ENCODE measurements at places on chromosomes 12 and 14. TPM values are rescaled to one million over a fixed set of nuclear protein-coding genes. Genes with fewer than 3 reads are reported as not detected.
A peak's percentile ranks its signal among the peaks of the same experiment; 100 is the strongest.

- DNase-seq, result peak; percentile 82
Measured at GRCh38 chr14:20610002-20610765, 19.0 kb upstream of the RNASE12 start.

DNA sequence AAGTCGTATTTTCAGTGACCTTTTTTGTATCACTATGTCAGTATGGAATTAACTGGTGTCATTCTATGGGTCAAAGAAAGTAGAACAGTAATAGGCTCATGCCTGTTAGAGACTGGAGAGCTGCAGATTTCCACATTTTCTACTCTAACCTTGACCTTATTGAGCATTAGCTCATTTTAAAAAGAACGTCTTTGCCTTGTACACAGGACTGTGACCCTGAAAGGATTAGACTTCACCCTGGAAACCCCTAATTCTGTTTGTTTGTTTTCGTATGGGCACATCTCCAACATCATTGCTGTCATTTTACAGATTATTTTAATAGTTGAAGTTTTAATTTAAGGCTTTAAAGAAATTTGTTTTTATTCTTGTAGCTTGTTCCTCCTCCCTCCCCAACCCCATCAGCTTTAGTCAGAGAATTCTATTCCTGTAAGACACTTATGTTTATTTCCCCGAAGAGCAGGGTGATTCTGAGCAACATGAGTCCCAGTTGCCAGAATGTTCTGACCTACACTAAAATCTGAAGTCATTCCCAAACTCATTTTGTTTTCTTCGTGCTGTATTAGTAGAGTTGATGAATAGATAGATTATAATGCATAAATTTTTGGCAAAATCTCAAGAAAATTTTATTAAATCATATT, 451.3 kb downstream of the FOXG1 start:
- DNase-seq, result no peak

GLT1D1 gene
- total RNA-seq, result 3.1 TPM

NPAS3 gene
- 0.67 TPM for total RNA-seq

DNA sequence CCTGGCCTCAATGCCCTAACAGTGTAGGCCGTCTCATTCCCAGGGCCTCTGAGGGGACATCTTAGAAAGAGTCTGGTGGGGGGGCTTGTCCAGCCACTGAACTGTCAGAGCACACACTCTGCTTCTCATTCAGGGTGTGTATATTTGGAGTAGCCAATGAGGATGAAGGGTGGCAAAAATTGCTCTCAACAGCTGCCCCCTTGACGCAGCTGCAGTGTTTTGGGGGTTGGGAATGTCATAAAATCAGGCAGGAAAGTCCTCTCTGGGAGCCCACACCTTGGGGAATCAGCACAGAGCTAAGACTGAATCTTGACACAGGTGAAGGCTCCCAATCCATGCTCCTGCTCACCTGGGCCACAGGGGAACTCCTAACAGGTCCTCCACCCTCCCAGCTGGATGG, 1.5 kb downstream of the RASAL1 start:
- DNase-seq, result no peak

DNA sequence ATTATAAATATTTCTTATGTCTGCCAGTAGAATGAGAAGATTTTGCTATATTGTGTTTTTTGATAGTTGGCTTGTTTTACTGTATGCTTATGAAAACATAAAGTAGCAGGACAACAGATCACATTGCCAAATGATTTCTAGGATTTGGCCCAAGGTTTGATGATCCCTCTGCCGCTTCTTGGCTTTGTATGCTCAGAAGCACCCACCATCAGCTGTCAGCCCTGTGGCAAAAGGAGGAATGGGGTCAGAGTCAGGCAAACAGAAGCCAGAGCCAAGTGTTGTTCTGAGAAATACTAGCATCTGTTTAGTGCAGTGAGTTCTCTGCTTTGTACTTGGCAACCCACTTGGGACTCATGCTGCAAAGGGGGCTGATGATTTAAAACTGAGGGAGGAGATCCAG, 152.2 kb downstream of the PDE3A start:
- no peak for DNase-seq

HPD gene
- total RNA-seq, result 1.1 TPM

DNA sequence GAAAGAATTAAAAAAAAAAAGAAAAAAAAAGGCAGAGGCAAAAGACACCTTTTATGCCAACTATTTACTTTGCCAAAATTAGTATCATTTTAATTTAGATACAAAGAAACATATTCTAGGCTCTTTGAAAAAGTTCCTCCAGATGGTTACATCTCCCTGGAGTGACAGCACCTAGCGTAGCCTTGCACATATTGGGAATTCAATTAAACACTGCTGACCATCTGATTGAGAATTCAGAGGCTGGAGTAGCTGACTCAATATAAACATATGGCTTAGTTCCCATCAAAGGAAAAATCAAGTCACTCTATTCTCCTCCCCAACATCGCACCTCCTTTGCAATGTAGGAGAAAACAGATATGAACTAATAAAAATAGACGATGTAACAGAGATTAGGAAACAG, 36.4 kb downstream of the ANKS1B start:
- DNase-seq, result no peak

DNA sequence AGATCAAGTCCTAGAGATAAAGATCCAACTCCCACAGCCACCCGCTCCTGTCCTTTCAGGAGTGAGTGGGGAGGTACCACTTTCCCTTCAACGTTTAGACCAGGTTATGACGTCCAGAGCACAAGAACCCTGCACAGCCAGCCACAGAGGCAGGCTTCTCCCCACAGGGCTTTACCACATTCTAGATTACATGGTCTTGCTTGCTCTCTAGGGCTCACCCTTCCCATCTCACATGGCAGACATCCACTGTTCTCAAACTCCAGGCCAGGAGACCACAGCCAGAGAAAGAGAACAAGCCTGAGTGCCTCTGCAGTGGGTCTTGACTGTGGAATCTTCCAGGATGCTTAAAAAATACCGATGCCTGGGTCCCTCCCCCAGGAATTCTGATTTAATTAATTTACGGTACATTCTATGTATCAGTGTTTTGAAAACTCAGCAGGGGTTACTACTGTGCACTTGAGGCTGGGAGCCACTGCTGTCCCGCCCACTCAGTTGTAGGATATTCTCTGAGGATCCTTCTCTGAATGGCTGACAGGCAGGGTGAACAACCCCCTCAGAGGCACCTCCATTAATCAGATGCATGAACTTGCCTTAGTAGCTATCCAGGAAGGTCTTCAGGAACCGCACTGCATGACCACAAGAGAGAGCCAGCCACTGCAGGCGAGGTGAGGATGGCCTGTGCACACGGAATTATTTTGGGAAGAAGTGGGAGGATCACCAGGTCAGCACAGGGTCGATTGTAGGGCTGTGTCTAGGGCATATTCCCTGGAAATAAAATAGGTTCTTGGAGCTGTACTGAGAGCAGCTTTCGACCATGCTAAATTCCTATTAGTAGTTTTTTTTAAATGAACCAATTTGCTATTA, 21.5 kb upstream of the SOCS2 start:
- no peak for DNase-seq

GRCh38 chr12:23860019-23860418, 89.5 kb downstream of the SOX5 start:
- no peak for DNase-seq

DNA sequence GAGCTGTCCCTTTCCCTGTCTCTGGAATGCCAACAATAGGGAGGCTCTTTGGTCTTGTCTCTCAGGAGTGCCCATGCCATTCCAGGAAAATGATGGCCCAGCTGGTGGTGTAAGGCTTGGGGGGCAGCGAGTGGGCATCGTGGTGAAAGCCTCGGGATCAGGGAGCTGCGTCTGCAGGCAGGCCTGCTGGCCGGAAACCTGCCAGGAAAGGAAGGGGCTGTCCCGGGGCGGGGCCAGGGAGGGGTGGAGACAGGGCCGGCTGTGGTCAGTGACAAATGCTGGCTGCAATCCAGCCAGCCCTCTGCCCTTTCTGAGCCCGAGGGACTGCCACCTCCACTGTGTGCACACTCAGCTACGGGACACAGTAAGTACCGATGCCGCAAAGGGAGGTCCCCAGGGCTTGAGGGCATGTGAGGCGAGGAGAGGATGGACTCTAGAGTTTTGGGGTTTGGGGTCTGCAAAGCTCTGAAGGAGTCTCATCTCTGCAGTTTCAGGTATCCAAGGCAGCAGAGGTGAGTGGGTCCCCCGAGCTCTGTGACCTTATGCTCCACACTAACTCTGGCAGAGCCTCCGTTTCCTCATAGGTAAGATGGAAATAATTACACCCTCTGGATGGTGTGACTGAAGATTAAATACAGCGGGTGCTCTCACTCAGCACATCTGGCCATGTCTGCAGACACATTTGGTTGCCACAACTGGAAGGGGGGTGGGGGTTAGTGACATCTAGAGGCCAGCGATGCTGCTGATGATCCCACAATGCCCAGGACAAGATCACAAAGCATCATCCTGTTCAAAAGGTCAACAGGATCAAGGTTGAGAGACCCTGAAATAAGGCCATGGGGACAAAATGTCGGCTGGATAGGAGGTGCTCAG, at the start of gene SERPINA5:
Gene SERPINA5, plus strand, starts transcription at position 300 of the 873 bp plus-strand sequence. CDS start 5,937 bp downstream, outside the sequence.
- DNase-seq, result peak; percentile 79

DNA sequence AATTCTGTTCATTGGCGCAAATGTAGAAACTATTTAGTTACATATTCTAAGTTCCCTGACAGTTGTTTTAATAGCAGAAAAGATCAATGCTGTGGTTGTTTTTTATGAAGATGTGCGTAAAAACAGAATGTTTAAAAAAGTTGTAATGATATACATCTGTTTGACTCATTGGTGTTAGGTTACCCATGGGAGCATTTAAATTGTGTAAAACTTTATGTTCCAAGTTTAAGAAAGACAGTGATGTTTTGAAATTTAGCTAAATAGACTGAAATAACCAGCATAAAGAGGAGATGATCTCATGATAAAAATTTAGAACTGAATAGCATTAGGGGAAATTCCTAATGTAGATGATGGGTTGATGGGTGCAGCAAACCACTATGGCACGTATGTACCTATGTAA, 3.6 kb downstream of the PELI2 start:
- no peak for DNase-seq

DNA sequence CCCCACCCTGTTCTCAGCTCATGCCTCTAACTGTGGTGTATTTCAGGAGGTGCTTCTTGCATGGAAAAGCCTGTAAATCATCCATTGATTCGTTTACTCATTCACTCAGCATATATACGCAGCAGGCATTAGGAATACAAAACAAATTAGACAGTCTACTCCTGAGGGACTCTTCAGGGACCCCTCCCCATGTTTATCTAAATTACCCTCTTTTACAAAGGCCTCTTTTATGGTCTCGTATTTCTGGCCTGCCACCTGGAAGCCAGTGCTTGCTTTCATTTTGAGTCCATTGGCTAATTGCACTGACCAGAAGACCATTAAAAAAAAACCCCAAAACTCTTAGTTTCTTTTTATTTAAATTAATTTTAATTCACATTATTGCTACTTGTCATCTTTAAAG, 134.4 kb downstream of the DACT1 start:
- no peak for DNase-seq
